IMR-90 (cell line): ENCODE measurements at places on chromosomes 7 and 10. TPM values are rescaled to one million over a fixed set of nuclear protein-coding genes. Genes with fewer than 3 reads are reported as not detected.

GSTO2 gene
- 1.9 and 2.3 TPM in 2 replicates for total RNA-seq

PHYHIPL gene
- not detected in 2 replicates for total RNA-seq

INA gene
- 4.5 and 6.4 TPM in 2 replicates for total RNA-seq

GLCCI1 gene
- 4.1 and 7.8 TPM in 2 replicates for total RNA-seq

SLC26A3 gene
- total RNA-seq: not detected in 2 replicates

DNA sequence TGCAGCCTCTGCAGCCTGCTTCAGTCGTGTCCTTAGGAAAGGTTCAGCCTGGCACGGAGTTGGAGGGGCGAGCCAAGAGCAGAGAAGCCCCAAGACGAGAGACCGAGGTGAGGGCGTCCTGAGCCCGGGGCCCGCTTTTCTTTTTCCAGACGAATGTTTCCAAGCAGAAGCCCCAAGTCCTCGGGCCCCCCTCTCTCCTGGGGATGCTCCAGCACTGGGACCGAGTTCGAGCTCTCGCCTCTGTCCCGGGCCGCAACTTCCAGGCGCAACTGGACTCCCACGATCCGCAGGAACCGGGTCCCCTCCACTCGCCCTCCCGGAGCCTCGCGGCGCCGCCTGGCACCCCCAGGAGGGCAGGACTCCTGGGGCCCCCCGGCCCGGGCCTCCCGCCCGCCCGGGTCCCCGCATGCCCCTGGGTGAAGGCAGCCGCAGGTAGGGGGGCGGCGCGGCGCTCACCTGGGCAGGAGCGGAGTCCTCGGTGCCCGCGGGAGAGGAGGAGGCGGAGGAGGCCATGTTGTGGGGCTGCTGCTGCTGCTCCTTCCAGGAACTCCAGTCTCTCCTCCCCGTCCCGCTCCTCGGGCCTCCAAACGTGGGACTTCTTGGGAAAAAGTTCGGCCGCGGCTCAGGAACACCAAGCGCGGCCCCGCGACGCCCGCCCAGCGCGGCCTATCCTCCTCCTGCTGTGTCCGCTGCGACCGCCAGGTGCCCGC is 45.3 kb upstream of the CDK1 start:
- no peak for DNase-seq

DNA sequence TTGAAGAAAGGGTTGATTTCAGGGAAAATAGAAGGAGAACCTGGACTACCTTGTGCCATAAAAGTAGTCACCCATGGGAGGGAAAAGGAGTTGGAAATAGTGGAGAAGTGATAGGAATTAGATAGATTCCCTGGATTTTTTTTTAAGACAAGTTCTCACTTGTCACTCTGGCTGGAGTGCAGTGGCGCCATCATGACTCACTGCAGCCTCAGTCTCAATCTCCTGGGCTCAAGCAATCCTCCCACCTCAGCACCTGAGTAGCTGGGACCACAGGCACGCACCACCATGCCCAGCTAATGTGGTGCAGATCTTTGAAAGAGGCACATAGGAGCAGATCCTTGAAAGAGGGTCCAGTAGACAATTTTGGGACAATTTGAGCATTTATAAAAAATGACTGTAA is 9.5 kb upstream of the BLNK start:
- DNase-seq: no peak

DNA sequence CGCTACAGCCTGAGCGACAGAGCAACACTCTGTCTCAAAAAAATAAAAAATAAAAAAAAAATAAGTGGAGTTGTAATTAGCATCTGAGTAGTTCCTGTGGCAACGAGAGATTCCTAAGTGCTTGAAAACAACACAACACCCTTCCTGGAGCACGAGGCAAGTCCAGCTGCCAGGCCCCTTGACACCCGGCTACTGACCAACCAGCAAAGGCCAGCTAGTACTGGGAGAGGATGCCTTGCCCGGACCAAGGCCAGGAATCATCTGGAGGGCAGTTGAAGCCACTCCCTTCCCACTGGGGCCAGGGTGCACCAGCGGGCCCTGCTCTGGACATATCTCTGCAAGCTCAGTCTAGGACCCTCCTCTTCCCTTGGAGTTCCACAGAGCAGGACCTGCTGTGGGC is 536 bp downstream of the C10orf105 start:
- DNase-seq: no peak

- no peak for DNase-seq
Measured at GRCh38 chr10:88853155-88853881, 1.7 kb upstream of the ANKRD22 start.
